CMK (cell line): ENCODE measurements at places on chromosomes 7 and 10.

DNA sequence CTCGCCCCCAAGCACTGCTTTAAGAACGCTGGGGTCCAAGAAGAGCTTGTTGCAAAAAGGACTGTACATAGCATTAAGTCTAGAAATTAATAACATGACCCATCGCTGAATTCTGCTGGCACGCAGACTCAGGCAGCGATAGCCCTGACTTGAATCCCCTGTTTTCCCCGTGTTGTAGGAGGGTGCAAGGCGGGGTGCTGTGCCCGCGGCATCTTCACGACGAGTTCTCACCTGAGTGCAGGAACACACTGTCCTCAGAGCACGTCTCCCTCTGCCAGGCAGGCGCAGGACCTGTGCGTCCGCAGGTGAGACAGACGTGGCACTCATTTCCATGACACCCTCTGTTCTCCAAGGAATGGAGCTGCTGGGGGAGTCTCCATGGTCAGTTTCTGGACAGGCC, 243.2 kb downstream of the TCERG1L start:
- no peak for DNase-seq

DNA sequence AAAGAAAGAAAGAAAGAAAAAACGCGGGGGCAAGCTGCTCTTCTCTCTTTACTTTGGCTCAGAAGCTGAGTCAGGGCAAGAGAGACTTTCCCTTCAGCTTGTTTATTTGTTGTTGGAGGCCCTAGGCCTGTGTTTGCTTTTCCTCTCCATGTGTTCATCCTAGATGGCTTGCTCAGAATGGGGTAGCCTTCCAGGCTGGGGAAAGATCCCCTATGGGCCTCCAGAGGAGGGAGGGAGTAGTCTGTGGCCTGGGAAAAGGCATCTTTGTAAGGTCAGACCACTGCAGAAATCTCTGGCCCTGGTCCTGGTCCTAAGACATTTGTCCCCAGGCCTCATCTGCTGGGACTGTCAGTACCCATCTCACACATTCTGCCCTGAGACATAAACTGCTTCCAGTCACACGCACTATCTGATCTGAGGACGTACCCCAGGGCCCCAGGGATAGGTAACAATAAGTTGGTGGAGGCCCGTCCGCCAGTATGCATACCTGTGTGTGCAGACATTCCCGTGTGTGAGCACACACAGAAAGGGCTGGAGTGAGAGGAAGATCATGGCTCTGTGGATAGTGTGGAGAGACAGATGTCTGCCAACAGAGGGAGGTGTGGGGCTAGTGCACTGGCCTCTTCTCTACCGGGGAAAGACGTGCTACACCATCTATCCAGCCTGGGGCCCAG, 4.9 kb upstream of the SCD start:
- no peak for DNase-seq

GRCh38 chr7:40622941-40623501, 488.2 kb downstream of the SUGCT start:
- DNase-seq = no peak

DNA sequence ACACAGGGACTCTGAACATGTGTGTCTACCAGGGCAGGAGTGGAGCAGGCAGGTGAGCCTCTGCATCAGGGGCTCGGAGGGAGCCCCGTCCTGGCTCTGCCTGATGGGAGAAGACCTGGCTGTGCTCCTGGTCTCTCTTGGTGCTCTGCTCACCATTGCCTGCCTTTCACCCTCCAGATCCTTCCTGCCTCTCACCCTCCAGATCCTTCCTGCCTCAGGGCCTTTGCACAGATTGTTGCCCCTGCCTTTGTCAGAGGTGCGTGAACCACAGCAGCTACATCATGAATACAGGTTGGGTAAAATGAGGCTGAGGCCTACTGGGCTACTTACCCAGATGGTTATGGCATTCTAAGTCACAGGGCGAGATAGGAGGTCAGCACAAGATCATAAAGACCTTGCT, 16.6 kb downstream of the COL26A1 start:
- DNase-seq = no peak

- DNase-seq = no peak
Observed at GRCh38 chr10:25130906-25131305, 43.9 kb upstream of the GPR158 start.
